Effector memory CD4-positive, alpha-beta T cell (primary cell): ENCODE measurements at places on chromosomes 5 and 9.

DNA sequence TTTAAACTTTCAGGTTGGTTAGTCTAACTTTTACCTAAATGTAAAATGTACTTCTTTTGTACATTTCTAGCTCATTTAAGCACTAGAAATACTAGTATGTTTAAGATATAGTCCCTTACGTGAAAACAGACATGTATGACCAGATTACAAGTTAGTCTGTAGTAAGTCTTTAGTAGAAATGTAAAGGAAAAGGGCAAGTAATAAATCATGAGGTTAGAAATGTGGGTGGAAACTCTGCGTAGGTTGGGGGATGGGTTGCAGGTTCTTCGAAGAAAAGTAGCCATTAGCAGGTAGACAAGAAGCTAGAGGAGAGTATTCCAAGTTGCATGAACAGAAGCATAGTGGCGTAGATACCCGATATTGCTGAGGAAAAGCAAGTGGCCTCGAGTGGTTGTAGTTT, 22.9 kb downstream of the RAD1 start:
- DNase-seq: no peak

- DNase-seq: no peak
Observed at GRCh38 chr5:51172903-51173626, 210.2 kb upstream of the ISL1 start.

- DNase-seq: no peak
Observed at GRCh38 chr5:124461941-124462340, 284.5 kb downstream of the ZNF608 start.

GRCh38 chr5:124079062-124079461, 567.1 kb downstream of the CSNK1G3 start:
- no peak for DNase-seq

GRCh38 chr9:18245911-18246310, 228.0 kb upstream of the ADAMTSL1 start:
- no peak for DNase-seq

DNA sequence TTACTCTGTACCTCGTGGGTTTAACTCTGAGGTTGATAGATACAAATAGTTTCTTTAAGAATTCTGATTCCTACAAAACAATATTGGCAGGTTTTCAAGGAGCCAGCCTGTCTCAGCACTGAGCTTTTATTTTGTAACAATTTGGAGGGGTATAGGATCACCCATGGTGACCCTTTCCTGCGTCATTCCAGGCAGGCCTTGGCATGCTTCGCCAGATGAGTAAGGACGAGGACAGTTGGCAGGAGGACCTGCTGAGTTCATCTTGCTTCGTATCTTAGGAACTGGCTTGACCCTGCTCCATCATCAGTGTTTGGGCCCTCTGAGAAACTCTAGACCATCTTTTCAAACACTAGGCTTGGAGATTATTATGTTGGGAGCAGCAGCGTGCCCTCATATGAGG, 17.9 kb downstream of the ZNF462 start:
- no peak for DNase-seq

- no peak for DNase-seq
Observed at GRCh38 chr9:34652602-34653000, 616 bp downstream of the IL11RA start.

DNA sequence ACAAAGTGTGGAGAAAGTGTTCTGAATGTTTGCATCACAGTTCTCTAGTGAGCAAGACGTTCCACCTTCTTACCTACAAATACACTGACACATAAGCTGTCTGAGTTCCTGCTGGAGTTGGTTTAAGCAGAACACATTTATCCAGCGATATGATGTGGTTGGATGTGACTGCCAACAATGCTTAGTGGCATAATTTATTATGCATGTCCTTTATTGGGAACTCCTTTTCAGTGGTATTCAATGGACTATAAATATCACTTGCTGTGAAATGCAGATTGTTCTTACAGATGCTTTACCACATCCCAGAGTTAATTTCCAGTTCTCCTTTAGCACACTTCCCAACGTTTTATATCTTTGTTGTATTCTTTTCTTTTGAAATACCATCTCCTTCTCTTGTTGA, 222.2 kb downstream of the LURAP1L start:
- no peak for DNase-seq

DNA sequence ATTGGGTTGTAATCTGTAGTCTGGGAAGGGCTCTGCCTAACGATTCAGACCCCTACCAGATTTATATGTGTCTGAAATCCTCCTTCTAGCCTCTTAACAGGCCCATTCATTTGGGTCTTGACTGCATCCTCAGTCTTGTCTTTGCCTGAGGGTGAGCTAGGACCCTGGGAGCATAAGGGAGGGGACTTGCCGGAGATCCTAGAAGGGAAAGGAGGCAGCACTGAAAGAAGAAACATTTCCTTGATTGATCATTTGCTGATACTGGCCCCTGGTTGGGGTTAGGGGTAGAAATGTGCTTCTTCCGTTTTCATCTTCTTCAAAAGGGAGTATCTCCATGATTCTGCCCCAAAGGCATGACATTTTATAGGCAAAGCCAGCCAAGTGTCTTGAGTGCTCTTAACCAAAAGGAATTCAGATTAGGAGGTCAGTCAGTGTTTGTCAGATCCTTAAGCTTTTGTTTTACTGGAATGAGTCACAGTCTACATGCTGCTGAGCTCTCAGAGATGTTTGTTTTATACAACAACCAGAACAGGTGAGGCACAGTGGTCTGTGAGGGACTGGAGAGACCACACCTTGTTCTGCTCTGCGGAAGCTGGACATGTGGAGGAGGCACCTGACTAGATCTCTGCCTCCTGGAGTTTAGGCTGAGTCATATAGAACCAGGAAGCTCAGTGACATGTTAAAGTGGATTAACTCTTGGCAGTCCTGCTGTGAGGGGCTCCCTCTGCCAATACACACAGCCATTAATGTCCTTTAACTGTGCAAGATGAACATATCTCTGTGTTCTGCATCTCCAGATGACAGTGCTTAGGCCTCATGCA, 37.7 kb downstream of the PCDHAC2 start:
- no peak for DNase-seq

- DNase-seq: no peak
Observed at GRCh38 chr5:154860123-154860522, 1.7 kb downstream of the CNOT8 start.

- peak; percentile 41 for DNase-seq
Observed at GRCh38 chr5:76473661-76474060, 70.6 kb downstream of the IQGAP2 start.

- DNase-seq: no peak
Observed at GRCh38 chr5:130805648-130806047, 359.4 kb downstream of the HINT1 start.

DNA sequence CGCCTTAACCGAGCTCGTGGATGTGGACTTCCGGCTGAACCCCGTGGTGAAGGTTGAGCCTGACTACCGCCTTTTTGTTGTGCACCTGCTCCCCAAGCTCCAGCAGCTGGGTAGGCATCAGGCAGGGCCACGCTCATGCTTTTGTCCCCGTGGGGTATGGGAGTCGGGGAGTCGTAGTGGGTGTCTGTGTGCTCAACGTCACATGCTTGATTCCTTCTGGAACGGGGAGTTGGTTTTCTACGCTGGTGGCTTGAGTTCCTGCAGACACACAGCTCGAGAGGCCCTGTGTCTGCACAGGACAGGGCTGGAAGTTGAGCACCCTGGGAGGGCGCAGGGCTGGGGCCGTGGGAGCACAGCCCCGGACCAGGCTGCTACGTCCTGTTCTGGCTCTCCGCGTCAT, 8.0 kb downstream of the CEP72 start:
- DNase-seq: no peak

GRCh38 chr9:115775659-115776058, 377.9 kb upstream of the PAPPA start:
- DNase-seq: no peak

DNA sequence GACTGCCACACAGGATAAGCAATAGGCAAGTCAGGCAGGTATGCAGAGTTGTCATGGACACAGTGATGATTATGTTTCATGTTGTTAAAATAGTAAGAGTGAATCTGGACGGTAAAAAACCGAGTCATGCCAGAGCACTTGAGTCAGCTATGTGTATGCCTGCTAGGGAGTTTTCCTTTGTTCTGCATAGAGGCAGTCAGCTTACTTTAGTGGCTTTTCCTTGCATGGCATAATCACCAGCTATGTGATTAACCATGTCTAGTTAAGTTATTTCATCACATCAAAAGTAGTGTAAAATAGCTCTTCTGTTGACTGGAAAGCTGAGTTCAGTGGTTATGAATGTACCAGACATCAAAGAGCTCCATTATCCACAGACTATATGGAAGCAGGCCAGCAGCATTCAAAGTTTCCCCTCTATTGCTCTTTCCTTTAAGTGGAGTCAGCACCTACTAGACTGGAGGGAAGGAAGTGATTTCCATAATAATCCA, 989.8 kb downstream of the TLE1 start:
- no peak for DNase-seq

DNA sequence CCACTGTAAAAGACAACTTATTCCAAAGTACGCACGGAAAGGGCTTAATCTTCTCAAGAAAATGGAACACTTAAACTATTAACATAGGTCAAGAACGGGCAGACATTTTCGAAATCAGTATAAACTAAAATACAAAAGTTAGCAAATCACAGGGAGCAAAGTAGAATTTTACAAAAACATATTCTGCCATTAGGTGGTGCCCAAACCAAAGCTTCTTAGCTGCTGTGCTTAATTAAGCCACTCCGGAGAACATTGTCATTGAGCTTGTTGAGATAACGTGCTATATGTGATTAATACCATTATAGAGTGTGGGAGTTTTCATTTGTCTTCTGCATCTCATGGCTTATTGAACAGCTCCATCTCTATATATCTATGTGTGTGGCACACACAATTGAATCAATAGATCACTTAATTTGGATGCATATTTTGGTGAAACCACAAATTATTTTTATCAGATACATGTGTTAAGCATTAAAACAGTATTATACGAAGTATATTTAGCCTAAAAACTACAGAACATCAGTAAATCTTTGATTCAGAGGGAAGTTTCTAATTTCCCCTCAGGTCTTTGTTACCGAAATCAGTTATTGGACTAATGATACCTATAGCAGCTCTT, 23.4 kb downstream of the UBLCP1 start:
- DNase-seq: no peak

- no peak for DNase-seq
Observed at GRCh38 chr5:32707418-32707997, 3.6 kb upstream of the NPR3 start.

GRCh38 chr9:108786322-108786721, 69.5 kb downstream of the ACTL7B start:
- DNase-seq: no peak

GRCh38 chr9:113131689-113132151, 19.1 kb upstream of the SLC31A2 start:
- DNase-seq: no peak

DNA sequence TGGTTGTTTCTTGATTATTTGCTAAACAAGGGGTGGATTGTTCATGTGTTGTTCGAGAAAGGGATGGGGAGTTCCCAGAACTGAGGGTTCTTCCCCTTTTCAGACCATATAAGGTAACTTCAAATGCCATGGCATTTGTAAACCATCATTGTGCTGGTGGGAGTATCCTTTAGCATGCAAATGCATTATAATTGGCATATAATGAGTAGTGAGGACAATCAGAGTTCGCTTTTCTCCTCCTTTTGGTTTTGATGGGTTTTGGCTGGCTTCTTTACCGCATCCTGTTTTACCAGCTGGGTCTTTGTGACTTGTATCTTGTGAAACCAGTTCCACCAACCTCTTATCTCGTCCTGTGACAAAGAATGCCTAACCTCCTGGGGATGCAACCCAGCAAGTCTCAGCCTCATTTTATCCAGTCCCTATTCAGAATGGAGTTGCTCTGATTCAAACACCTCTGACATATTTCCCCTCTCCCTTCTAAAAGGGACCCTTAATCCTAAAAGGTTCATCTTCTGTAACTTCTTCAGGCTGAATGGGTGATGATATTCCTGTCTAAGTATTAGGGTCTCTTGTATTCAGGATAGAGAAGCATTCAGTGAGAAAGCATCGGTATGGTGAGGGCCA, 8.7 kb upstream of the FBN2 start:
- no peak for DNase-seq

DNA sequence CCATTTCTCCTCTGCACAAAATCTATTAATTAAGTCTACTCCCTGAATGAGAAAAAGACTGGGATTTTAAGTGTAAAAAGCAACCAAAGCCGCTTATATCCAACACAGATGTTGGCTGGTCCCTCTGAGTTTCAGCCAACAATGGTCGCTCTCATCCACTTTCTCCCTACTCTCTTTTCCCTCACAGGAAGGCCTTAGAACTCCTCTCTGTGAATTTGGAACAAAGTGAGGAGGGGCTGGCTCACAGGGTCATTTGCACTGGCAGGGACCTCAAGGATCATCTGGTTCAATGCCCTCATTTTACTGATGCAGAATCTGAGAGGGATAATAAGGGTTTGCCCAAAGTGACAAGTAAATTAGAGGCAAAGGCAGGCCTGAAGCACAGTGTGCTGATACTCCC, 64.0 kb downstream of the DPYSL3 start:
- no peak for DNase-seq

DNA sequence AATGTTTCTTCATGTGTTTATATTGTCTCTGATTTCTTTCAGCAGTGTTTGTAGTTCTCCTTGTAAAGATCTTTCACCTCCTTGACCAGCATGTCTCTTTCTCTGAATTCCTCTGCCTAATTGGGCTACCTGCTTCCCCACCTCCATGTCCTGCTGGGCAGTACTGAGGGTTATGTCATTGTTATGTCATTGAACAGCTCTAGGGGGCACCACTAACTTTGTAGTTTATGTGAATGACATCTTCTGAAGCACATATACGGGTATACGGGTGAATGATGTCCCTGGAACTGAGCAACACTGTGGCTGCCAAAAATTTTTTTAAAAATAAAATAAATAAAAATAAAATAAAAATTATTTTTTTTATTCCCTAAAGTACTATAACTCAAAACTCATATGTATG, 16.9 kb upstream of the SNCAIP start:
- no peak for DNase-seq

GRCh38 chr5:97194366-97194765, 11.3 kb upstream of the RIOK2 start:
- no peak for DNase-seq

DNA sequence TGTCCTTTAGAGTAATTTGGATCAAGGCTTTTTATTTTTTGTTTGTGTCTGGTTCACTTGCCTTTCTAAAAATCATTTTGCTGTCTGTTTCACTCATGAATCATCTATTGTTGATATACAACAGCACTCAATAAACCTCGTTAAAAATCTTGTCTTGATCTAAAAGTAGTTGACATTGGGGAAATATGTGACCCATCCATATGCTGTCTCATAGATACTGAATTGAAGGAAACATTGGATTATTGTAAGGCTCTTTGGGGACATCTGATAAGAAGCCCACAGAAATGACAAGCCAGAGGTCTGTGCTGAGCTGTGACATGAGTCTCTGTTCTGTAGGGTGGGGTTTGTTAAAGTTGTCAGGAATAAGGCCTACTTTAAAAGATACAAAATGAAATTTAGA, 208.0 kb downstream of the PDZD2 start:
- DNase-seq: no peak

DNA sequence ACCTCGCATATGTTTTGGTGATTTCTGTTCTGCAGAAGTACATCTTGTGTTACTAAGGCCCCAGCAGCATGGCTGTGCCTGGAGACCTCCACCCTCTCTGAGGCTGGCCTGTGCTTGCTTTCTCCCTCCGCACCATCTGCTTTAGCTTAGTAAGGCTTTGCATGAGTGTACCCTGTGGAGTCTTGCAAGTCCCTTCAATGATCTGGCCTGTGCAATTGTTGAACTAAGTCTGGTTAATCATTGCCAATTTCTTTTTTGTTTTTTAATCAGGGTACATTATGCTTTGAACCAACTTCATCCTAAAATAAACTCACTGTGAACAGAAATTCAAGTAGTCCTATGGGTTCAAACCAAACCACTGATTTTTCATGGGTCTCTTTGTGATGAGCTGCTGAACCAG, 32.3 kb downstream of the ACOT12 start:
- DNase-seq: no peak
